ENCODE measurements at places on chromosomes 4 and X.

DNA sequence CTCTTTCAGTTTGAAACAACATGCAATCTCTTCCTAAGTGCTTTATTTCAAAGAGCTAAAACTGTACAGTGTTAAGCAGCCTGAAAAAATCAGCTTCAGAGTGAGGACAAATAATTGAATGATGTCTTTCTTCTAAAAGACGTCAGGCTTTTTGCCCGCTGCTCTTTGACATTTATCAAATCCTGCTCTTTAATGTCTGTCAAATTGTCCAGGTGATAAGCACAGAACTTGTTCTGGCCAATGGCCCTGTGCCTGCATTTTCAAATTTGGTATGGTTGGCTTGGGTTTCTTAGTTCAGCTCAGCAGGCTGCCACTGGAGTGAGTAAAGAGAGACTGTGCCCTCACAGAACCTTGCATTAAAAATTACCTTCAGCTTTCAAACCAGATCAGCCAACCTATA is 712.9 kb upstream of the LCORL start:
- DNase-seq, result no peak

GRCh38 chrX:38211891-38212635 is 8.6 kb downstream of the SRPX start:
- DNase-seq, result no peak

GRCh38 chrX:56813318-56813837 is 84.3 kb downstream of the NBDY start:
- no peak for DNase-seq

- DNase-seq, result no peak
Measured at GRCh38 chr4:36651253-36651652, 369.8 kb downstream of the DTHD1 start.

GRCh38 chrX:84467898-84468297 is 34.4 kb downstream of the HDX start:
- no peak for DNase-seq

GRCh38 chrX:49001521-49002090 is 458 bp downstream of the GRIPAP1 start:
- DNase-seq, result no peak

DNA sequence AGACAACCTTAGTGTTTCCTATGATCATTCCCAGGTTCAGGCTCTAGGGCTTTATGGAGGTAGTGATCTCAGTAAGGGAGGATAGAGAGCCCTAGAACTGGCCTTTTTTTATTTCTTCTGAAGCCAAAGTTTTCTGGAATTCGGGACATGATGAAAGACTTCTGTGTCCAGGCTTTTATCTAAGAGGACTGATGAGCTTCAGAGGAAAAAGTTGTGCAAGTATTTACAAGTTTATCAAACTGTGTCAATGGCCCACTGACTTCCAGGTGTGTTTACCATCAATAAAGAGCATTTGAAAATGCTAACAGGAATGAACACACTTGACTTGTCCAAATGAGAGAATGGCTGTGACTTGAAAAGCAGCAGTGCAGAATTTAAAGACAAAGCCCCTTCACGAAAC is 254.6 kb downstream of the DCTD start:
- no peak for DNase-seq

DNA sequence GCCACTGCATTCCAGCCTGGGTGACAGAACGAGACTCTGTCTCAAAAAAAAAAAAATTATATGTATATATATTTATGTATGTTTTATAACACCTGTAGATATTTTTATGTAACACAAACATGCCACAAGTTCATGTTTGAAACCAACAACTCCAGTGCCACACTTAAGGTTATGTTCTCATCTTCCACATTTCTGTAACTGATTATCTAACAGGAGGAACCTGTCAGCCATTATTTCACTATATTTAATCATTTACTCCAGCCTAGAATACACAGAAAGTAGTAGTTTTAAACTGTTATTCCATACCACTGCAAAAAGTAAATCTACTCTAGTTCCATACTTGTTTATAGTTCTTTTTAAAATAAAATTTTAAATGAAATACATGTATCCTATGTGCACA is 32.3 kb downstream of the MCUB start:
- no peak for DNase-seq

DNA sequence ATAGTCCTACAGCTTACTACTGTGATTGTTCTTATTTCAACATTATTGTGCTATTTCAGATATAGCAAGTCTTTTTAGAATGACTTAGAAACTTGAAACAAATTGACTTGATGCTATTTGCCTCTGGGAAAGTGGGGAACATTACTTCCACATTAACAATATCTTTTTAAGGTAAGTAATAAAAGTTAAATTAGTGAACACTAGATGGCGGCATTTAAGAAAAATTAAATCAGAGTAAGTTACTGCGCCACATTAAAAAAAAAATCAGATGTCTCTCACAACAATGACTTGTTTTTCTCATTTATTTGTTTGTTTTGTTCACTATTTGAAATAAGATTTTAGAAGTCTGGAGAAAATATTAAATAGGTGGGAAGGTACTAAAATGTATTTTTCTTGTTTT is 1026.9 kb upstream of the SLIT2 start:
- peak; percentile 19 for DNase-seq

- DNase-seq, result no peak
Measured at GRCh38 chrX:6002056-6002455, 226.6 kb downstream of the NLGN4X start.

DNA sequence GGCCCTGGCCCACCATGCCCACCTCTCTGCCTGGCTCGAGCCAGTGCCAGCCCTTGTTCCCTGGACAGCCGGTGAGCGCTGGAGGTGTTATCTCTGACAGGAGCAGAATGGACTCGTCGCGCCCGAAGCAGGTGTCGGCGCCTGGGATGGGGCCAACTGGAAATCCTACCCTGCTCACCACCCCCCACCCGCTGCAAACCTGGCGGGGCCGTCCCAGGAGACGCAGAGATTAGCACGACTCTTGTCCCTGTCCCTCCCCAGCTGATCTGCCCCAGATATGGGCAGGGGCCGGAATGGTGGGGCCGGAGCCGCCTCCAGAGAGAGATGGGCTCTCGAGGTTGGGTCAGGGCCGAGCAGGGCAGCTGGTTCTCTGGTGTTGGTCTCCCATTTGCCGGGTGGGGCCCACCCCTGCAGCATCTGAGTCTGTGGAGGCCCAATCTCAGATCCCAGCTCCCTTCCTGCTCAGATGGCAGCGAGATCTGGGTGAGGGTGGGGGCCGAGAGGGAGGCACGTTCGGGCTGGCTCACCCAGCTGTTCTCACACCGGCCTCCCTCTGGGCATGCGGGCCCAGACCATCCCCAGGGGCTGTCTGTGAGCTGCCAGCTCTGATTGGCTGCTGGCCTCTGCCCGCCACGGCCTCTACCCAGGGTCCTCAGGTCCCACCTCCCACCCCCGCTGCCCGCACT is 20.1 kb upstream of the FGFR3 start:
- DNase-seq, result no peak

- DNase-seq, result no peak
Measured at GRCh38 chrX:107421337-107421861, 28.1 kb upstream of the FRMPD3 start.

- no peak for DNase-seq
Measured at GRCh38 chr4:172881645-172882044, 287.0 kb upstream of the GALNT7 start.

- DNase-seq, result no peak
Measured at GRCh38 chr4:41394481-41394894, 137.8 kb downstream of the UCHL1 start.

DNA sequence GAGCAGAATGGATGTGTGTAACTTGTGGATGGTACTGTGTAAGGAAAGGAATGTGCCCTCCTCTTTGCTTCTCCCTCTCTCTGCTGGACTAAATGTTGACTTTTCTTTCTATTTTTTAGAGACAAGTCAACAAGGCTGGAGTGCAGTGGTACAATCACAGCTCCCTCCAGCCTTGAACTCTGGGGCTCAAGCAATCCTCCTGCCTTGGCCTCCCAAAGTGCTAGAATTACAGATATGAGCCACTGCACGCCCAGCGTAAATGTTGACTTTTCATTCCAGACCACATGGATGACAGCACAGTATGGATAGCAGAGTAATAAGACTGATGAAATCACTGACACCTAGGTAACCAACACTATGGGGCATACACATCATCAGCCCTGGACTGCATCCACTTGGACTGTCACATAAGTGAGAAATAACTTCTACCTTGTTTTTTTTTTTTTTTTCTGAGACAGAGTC is 5.1 kb upstream of the RPS3A start:
- DNase-seq, result no peak

GRCh38 chr4:159497936-159498335 is 395.1 kb downstream of the RAPGEF2 start:
- DNase-seq, result no peak

DNA sequence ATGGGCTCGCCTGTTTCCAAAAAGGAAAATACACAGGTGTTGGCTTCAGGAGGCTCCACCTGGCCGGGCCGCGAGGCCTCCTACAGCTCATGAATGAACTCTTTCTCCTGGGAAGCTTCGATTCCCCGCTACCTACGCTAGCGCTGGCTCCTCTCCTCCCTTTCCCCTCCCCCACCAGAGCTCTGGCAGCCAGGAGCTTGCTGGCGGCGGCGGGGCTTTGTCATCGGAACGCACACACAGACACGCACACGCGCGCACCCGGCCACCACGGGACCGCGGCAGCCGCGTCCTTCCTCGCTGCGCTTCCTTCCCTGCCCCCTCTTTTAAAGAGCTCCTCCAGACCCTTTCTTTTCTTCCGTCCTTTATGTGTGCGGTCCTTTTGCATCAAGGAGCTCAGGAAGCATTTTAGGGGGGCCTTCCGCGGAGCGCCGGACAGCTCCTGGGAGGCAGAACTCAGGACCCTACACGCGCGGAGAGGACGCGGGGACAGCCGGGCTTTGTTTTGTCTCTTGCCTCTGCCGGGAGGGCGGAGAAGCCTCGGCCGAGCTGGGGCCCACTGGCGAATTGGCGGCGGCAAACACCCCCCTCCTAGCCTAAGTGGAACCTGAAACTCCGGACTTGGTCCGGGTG is 70.2 kb upstream of the BCOR start:
- no peak for DNase-seq

- no peak for DNase-seq
Measured at GRCh38 chr4:131459430-131460101, 1689.5 kb upstream of the PCDH10 start.

DNA sequence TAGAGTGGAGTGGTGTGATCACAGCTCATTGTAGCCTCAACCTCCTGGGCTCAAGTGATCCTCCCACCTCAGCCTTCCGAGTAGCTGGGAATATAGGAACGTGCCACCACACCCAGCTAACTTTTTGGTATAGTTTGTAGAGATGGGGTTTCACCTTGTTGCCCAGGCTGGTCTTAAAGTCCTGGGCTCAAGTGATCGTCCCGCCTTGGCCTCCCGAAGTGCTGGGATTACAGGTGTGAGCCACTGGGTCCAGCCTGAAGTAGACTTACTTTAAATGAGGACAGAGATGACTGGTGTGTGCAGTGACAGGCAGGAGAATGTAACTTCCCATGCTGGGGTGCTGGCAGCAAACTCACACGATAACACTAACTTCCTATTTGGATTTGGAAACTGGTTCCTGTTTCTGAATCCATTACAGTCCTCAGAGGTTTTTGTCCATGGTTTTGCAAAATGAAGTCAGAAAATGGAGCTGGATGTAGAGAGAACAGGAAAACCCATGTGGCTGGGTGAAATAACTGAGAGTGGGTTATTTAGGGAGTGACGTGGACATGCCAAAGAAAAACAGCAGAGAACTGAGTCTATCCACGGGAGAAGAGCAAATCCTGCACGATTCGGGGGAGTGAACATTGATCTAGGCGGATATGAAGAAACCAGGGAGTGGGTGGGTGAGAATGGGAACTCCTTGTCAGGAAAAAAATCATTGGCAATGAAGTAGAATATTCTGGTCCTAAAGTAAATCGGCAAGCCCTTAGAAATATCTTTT is 95.6 kb downstream of the GATB start:
- DNase-seq, result no peak

DNA sequence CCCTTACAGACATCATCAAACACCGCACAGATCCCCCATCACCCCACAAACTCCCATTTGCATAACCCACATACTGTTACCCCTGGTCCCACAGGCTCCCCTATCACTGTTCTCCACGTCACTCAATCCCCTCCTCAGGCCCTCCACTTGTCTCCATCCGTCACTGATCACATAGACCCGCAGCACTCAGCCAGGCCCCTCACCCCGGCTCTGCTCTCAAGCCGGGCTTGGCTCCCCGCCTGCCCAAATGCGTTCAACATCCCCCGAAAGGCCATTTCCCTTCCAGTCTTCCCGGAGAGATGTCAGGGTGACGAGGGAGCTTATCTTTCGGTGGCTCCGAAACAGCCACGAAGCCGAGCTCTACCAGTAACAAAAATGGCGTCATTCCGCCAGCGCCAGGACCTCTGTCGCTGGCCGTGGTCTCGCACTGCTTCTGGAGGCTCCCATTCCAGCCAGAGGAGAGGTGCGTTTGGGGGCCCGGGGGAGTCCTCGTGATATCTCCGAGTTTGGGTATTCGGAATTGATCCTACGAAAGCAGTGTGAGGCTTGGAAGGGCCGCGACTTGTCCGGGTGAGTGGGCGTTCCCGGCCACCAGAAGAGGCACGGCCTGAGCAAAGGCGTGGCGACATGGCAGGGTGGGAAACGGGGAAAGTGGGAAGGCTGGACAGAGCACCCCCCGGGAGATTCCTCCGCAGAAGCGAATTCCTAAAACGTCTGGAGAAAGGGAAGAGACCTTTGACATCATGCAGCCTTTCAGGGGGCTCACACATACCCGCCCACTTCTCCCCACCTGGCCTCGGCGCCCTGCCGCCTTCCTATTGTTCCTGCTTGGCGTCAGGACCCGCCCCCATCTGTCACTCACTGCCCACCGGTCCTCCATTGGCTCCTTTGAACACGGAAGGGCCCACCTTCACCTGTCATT is at the start of gene ZNF630:
Gene ZNF630, minus strand, starts transcription at position 577 of the 922 bp plus-strand sequence. CDS start 4,754 bp downstream, outside the sequence.
- DNase-seq, result no peak

- no peak for DNase-seq
Measured at GRCh38 chr4:170004651-170005295, 21.4 kb downstream of the MFAP3L start.

DNA sequence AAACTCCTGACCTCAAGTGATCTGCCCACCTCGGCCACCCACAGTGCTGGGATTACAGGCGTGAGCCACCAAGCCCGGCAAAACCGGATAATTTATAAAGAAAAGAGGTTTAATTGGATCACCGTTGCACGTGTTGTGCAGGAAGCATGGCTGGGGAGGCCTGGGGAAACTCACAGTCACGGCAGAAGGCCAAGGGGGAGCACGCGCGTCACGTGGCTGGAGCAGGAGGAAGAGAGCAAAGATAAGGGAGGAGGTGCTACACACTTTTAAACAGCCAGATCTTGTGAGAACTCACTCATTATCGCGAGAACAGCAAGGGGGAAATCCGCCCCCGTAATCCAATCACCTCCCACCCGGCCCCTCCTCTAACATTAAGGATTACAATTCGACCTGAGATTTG is 177.9 kb upstream of the TENM3 start:
- DNase-seq, result no peak

- DNase-seq, result no peak
Measured at GRCh38 chr4:33088713-33089112, 2368.5 kb downstream of the PCDH7 start.

- DNase-seq, result no peak
Measured at GRCh38 chr4:7518871-7519637, 84.3 kb upstream of the PSAPL1 start.

- DNase-seq, result no peak
Measured at GRCh38 chr4:153834901-153835300, 46.0 kb upstream of the SFRP2 start.

GRCh38 chr4:118942465-118942864 is 53.8 kb downstream of the SYNPO2 start:
- DNase-seq, result no peak

GRCh38 chrX:3393581-3394111 is 47.2 kb upstream of the MXRA5 start:
- DNase-seq, result no peak
